ENCODE measurements at places on chromosomes 1 and 21.

- DNase-seq = no peak
Measured at GRCh38 chr1:220666349-220666748, 23.8 kb upstream of the C1orf115 start.

DNA sequence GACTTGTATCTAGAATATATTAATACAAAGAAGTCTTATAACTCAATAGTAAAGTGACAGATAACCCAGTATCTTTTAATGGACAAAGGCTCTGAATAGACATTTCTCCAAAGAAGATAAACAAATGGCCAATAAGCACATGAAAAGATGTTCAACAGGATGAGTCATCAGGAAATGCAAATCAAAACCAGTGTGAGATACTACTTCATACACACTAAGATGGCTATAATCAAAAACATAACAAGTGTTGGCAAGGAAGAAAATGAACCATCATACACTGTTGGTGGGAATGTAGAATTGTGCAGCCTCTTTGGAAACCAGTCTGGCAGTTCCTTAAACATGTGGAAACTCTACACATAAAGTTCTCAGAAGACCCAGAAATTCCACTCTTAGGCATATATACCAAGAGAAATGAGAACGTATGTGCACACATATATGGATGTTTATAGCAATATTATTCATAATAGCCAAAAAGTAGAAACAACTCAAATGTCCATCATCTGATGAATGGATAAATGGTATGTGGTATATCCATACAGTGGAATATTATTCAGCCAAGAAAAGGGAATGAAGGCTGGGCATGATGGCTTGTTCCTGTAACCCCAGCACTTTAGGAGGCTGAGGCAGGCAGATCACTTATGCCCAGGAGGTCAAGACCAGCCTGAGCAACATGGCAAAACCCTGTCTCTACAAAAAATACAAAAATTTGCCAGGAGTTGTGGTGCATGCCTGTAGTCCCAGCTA, 9.9 kb upstream of the MPL start:
- no peak for DNase-seq

DNA sequence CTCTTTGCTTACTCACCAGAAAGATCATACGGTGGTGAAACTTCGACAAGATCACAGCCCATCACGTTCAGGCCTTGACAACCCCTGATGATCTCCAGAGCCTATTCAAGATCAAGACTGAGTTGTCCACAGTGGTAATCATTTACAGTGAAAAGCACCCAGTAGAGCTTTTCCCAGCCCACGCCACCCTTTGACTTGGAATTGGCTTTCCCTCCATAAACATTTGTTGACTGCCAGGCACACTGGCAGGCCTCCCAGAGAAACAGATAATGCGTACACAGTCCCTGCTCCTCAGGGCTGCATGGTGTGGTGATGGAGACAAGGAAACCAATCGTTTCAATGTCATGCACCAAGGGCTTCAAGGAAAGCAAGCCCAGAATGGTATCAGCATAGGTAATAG, 10.1 kb downstream of the AGMAT start:
- no peak for DNase-seq

DNA sequence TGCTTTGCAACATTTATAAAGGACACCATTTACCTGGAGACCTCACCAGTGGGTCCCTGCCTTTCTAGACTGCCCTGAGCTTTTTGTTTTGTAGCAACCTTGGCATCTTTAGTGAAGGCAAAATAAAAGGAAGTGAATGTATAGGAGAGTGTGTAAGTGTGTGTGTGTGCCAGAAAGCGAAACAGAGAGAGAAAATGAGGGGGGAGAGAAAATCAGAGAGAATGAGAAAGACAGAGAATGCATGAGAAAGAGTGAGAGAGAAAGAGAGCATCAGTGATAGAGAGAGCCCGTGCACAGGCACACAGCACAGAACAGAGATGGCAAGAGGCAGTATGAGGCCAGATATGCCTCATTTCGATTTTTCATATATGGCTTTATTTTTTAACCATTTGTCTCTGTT, 57.5 kb downstream of the HSD3B1 start:
- no peak for DNase-seq

DNA sequence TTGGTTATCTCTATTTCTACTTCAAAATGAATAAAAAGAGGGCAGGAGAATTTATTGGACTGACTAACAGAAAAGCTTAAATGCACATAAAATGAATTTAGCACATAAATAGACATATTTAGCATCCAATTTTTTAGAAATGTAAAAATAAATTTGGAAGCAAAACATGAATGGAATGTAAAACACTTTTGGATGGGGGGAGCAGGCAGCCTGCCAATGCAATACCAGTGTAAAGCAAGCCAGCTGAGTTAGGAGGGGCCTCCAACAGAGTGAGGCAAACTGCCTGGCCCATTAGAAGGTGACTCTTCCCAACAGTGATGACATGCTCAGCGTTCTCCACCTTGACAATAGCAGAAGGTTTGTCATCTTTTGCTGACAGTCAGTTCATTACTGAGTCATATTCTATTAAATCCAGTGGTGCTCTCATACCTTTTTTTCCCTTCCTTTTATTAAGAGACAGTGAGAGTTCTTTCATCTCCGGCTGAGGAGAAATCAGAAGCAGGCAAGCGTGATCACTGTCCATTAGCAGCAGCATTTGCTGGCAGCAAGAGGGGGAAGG, 19.5 kb upstream of the EXO1 start:
- no peak for DNase-seq

DNA sequence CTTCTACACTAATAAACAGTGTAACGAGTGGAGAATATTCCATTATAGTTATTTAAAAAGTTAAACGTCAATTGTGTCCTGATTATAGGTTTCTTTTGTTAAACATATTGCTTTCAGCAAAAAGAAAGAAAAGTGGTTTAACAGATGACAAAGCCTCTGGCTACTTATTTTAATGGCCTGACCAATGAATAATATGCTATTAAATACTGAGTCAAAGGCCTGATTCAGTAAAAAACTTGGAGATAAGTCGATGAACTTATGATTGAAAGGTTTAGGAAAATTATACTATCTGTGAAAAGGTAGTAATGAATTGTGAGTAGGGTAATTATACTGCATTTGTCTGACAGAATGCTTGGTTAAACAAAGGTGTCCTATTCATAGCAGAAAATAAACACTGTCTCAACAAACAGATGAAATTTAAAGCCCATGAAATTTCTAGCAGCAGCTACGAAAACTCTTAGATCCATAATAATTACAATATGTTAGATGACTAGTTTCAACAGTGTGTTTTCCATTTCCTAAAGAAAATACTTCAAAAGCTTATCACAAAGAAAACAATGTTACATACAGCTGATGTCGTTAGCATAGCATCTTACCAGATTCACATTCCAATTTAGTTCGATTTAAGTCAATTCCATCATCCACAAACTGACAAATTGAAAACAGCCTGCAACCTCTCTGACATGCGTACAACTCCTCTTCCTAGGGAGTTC, 6.2 kb downstream of the TMEM59 start:
- no peak for DNase-seq

GRCh38 chr1:7389906-7390603, 381.0 kb upstream of the VAMP3 start:
- DNase-seq = peak; percentile 53

DNA sequence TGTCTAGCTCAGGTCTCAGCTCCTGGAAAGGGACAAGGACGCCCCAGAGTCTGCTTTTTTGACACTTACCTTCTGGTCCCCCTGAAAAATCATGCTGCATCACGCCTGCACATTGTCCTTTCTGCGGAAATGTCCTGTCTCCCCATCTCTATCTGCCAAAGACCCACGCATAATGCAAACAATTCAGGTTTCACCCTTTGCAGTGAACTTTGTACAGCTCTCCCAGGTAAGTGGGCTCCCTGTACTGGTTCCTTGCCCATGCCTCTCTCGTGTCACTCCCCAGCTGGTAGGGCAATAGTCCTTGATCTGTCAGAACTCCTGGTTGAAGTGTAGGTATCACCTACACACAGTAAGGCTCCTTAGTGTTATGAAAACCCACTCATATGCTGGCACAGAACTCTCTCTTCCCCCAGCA, 102.9 kb upstream of the IRF2BP2 start:
- DNase-seq = no peak

- no peak for DNase-seq
Measured at GRCh38 chr1:228464487-228464983, 22.6 kb upstream of the RNF187 start.

- no peak for DNase-seq
Measured at GRCh38 chr1:179757933-179758332, 14.8 kb downstream of the FAM163A start.

DNA sequence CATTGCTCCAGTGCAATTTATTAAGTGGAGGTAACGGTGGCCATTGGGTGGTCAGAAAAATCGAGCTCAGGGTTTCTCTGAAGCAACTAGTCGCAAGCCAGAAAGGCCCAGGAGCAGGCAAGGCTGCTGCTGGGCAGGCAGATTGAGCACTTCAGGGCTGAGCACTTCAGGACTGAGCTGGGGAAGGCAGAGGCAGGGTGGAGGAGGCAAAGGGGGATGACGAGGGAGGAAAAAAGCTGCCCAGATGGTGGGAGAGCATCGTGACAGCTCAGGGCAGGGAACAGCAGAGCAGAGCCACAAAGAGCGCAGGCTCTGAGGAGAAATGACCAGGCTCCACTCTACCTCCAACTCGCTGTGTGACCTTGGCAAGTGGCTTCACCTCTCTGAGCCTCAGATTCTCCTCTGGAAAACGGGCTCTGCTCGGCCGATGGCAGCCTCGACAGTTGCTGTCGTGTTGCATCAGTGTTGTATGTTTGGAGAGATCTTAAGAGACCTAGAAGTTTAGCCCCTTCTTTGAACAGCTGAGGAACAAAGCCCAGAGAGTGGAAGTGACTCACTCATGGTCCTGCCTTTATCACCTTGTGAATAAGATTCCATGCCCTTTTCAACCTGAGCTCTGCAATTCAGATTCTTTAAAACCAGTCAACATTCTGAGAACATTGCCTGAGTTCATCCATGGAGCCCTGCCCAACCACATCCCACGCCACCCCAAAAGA, 141.4 kb downstream of the SYF2 start:
- DNase-seq = no peak

GRCh38 chr1:76013206-76013581, 61.4 kb upstream of the ST6GALNAC3 start:
- DNase-seq = no peak

DNA sequence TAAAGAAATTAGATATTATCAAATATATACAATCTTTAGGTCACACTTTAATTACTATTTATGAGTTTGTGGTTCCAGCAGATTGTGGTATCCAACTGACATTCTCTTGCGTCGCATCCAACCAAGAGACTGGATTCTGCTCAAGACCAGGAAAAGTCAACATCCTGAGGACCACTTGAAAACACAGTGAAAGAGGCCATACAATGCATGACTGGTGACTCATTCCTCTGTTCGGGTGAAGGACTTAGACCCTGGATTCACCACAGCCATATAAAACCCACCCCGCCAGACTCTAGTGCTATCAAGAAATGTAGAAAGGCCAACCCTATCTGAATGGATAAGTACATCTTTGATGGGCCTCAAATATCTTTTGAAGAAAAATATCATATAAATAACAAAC, 14.5 kb upstream of the CFHR4 start:
- no peak for DNase-seq

DNA sequence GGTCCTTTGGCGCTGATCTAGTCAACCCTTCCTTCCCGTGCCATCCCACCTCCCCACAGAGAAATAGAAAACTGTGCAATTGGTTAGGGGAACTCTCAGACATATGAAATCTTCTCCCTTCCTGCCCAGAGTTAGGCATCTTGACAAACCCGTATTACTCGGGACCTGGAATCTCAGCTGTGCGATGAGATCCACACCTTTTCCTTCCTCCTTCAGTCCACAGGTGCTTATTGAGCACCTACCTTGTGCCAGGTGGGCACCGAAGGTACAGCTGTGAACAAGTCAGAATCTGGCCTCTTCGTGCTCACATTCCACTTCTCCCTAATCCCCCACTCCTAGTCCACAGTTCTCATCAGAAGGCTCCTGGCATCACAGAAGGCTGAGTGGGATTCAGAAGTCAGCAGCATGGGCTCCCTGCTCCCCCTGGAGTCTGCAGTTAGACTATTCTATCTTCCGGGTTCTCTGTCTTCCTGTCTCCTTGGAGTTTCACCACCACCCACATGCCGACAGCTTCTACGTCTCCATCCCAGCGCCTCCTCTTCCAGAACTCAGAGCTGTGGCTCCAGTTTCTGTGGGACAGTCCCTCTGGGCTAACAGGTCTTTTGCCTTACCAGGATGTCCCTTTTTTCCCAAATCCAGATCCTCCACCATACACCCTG, 23.0 kb downstream of the KNCN start:
- no peak for DNase-seq

DNA sequence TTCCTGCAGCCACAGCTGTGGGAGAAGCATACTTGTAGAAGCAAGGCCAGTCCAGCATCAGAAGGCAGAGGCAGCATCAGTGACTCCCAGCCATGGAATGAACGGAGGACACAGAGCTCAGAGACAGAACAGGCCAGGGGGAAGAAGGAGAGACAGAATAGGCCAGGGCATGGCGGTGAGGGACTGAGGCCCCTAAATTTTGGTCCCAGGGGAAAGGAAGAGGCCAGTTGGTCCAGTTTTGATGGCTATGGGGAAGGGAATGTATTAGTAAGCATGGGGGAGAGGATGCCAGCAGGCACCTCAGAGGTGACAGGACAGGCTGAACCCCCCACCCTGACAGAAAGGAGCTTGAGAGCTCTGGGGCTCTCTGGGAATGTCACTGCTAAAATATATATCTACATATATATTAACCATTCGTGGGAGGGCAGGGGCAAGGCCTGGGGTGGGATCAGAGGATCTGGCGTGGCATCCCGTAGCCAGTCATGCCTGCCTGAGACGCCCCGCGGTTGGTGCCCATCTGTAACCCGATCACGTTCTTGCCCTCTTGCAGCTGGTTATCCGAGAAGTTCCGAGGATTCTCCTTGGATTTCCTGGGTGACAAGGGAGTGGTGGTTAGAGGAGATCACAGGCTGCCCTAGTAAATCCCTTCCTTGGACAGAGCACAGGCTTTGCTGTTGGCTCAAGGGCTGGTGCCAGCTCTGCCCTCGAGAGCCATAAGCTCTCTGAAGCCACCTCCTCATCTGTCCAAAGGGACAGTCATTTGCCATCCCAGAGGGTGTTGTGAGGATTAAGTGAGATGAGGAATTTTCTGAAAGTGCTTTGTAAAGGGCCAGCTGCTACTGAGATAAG, 6.7 kb downstream of the TAGLN2 start:
- DNase-seq = no peak

All from suprapubic skin (tissue), 4 donors.